NCI-H446 treated with DMSO at 0.1 percent for 48 hours (cell line): ENCODE measurements at places on chromosomes 4 and X.

DNA sequence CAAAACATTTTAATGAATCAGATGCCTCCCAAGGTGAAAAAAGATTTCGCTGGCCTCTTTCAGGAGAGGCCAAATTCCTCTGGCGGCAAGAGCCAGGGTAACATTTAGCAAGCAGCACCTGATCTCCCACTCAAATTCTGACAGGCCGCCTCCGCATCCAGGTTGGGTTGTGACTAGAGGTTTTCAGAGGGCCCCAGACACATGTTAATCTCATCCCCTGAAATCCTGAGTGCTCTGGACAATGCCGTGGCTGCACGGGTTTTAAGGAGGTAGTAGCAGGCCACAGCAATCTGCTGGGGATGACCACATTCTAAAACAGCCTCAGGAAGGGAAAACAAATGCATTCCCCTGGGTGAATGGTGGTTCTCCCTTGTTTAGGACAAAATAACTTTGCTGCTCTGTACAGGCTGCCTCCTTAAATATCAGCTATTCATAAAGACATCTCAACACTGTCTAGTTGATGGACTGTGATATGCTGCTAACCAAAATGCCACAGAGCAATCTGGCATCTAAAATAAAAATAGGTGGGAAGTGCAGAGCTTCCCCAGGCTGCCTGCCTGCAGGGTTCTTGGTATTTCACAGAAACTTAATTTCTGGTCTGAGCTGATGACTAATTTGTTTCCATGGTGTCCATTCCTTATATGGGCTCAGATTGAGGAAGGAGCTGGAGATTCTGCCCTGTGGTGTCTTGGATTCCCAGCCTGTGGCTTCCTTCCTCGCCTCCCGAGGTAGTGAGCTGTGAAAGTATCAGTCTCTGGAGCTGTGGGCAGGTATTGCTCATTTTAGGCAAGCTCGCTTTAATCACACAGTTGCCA, 202.0 kb downstream of the DCLK2 start:
- DNase-seq, result no peak

GRCh38 chr4:43778187-43778915, 670.3 kb downstream of the KCTD8 start:
- DNase-seq, result no peak

GRCh38 chr4:68076194-68076593, 53.5 kb downstream of the TMPRSS11F start:
- no peak for DNase-seq

DNA sequence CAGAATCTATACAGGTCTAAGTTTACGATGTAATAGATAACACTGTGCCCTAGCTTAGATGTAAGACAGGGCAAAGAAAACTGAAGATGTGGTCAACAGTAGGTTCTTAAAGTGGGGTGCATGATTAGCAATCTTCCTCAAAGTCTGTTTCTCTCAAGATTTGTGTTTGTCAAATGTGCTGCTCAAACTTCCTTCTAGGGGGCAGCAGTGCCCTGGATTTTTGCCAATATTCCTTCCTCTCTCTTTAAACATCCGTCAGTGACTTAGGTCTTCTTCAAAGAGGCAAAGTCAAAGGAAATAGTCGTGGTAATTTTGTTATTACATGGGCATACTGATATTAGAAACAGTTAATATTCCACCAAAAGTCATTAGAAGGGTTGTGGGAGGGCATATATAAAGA, 4.2 kb upstream of the PDHA2 start:
- no peak for DNase-seq

GRCh38 chrX:71912156-71912555, 1.5 kb downstream of the NHSL2 start:
- no peak for DNase-seq

- DNase-seq, result no peak
These were observed 62.2 kb downstream of the PRKX start for GRCh38 chrX:3651277-3651676.

GRCh38 chr4:136281889-136282288, 1250.4 kb downstream of the PCDH18 start:
- DNase-seq, result no peak

DNA sequence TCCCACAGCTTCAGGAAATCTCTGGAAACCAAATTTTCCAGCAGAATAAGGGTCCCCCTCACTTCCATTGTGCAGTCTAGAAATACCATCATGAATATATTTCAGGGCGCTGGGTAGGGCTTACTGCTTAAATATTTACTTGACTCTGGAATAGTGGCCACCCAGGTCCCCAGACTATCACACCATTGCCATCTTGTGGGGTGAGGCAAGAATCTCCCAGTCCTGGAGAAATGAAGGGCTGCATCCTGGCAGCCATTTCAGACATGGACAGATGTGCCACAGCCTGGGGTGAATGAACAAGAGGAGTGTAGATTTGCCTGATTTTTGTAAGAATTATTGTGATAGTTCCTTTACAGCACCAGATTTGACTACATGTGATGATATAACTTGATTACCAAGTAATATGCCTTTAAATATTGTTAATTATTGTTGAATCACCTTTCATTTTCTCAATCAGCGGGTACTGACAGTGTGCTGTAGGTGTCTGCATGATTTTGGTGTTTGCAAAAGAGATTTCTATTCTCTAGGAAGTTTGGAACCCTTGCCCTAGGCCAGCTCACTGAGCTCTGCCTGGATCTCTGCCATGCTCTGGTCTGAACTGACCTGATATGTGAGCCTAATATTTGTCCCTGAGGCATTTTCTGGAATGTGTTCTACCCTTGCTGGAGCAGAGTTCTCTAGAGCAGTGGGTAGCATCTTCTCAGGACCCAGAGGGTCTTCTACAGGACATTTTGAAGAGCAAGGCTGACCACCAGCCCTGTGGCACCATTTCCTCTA, 183.4 kb downstream of the KIT start:
- no peak for DNase-seq

DNA sequence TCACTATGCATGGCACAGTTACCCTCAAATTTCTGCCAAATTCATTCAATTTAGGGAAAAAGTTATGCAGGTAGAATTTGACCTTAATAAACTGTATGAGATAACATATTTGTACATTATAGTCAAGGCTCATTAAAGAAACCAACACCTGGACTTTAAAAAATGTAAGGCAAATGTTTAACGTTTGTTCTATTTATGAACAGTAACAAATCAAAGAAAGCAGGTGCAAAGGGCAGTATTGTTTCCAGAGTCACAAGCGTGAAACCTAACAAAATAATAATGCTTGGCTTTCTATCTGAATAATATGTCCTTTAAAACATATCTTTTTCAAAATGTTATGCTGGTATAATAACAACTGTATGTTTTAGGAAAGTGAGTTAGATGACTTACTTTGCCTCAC, 41.2 kb downstream of the LIN54 start:
- DNase-seq, result no peak

GRCh38 chrX:129529685-129530281, 6.5 kb upstream of the SMARCA1 start:
- DNase-seq, result peak; percentile 66

DNA sequence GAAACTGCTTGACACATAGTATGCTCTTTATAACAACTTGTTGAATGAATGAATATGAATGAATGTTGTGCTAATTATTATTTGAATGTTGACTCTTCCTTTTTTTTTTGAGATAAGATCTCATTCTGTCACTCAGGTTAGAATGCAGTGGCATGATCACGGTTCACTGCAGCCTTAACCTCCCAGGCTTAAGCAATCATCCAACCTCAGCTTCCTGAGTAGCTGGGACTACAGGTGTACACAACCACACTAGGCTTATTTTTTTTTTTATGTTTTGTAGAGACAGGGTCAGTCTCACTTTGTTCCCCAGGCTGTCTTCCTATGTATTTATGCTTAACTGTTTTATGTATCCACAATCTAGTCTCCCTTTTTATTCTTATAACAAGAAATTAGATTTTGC, 114.7 kb upstream of the WDFY3 start:
- no peak for DNase-seq

DNA sequence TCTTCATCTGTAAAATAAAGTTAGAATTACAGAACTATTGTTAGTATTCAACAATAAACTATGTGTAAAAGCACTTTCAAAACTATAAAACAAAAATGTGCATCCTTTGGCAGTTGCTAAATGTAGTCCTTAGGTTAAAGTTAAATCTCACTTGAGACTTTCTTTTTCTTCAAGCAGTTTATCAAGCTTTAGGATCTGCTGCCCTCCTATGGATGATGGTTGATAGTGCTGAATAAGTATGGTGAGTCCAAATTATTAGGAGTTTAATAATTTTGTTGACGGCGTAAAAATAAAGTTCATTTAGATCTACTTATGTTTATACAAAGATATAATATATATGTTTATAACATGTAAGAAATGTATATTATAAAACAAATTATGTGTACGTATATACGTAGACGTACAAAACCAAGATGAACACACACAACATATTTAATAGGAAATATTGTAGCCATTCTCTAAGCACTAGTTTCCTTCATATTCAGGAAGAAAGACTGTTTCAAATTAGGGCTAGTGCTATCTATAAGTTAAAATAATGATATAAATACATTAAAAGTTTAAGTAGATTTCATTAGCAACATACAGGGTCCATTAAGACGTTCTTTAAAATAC, 22.3 kb downstream of the UGT2A2 start:
- peak; percentile 3 for DNase-seq

DNA sequence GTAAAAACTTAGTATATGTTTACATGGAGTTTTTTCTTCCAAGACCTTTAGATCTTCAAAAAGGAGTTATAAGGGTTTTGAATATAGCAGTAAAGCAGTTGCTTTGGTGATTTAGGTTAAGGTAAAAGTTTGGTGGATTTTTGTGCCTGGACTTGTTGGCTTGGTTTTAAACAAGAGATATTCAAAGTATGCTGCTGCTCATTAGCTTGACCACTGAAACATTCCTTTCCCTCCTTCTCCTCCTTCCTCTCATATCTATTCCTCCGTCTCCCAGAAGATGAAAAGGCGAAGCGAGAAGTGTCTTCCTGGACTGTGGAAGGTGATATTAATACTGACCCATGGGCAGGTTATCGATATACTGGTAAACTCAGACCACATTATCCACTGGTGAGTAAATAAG, 38.4 kb downstream of the METAP1 start:
- DNase-seq, result no peak

DNA sequence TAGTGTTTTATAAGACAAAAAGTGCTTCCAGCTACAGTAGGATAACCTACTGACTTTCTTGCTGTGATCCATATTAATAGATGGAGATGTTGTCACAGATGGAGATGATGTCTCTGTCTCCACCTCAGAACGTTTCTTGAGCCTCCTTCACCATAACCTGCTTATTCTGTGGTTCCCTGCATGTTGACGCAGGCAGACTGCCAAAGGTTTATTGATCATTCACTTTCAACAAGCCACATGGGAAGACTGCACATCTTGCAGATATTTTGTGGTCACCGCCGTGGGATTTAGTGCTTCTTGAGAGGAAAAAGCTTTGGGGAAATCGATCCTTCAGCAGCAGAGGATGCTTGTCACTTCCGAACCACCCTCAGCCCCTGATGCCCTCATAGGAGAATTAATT, 943.0 kb upstream of the PRKX start:
- DNase-seq, result no peak

GRCh38 chrX:47483306-47484268, 565 bp upstream of the ZNF41 start:
- DNase-seq, result no peak

GRCh38 chr4:156328882-156329281, 375.2 kb upstream of the CTSO start:
- DNase-seq, result no peak

DNA sequence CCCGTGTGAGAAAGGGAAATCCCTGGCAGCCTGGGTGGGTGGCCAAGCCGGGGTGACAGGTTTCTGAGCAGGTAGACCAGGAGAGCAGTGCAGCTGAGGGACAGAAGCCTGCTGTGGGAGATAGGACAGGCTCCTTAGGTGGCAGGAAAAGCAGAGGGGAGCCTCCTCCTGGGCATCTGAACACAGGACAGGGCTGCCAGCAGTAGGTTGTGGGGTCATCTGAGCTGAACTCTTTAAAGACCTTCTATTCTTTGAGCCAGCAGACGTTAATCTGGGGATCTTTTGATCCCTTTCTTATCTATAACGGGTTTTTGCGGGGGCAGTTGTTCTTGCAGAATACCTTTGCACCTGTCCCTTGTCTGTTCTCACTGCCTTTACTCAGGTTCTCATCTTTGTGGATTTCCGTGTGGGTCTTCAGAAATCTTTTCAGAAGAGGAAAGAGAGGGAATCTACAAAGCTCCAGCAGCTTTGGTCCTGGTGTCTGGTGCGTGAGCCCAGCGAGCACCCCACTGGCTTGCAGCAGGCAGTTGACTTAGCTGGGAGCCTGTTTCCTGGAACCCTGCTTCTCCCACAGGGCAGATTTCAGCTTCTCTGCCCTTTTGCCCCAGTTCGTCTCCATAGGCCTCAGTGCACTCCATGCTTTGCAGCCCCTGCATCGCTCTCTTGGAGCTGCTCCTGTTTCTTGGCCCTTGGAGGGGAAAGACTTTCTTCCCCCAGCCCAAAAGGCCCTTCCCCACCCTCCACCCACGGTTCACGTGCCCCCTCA, 35.8 kb upstream of the TADA2B start:
- DNase-seq, result no peak

DNA sequence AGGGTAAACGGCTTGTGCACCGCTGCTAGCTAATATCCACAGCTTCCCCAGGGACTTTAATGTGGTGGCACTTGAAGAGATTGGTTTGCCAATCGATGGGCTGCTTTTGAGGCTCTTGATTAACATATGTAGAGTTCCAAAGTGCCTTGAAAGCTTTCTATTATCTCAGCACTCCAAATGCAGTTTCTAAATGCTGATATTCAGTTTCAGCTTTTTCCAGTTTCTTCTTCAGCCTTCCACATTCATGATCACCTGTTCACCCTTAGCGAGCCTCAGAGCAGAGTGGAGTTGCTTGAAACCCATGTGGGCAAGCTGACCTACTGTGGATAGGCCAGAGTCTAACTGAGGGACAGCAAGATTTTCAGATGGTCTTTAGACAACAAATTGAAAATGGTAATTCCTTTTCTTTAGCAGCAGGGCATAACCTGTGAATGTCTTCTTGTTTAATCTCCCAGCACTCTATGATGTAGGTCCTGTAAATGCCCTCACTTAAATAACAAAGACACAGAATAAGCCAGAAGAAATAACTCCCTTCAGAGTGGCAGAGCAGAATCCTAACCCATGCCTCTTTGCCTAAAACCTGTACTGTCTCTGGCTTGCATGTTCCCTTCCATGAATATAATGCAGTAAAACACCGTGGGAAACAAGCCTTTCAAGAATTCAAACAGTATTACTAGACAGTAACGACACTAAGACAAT, 99.8 kb downstream of the TSPAN5 start:
- DNase-seq, result no peak

DNA sequence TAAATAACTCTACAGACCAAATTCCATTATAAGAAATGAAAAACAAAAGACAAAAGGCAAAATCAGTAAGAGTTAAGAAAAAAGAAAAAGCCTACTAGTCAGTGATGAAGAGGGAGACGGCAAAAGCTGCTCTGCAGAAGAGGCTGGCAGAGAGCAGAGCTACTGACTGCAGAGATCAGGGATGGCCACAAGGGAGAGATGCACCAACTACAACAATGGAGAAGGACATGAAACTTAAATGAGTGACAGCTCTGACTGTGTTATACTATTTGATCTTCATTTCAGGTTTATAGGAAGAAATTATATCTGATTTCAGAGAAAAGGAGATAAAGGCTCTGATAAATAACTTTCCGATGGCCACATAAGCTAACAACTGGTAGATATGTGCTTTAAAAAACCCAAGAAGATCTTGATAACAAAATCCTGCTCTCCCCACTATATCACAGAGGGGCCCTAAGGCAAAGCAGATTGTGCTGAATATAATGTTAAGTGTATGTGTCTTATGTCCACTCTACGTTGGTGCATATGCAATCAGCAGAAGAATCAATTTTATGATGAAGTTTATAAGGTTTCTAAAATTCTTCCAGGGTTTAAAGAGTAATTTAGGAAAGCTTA, 58.4 kb upstream of the COX18 start:
- no peak for DNase-seq
